ENCODE measurements at places on chromosomes 1 and 21. TPM values are rescaled to one million over a fixed set of nuclear protein-coding genes. Genes with fewer than 3 reads are reported as not detected.

Gene C8B
- total RNA-seq: not detected

Gene RHBDL2
- total RNA-seq: 2.5 TPM

Gene ARHGEF2
- 33.7 TPM for total RNA-seq

Gene ZBTB8B
- total RNA-seq: not detected

Gene LEFTY2
- total RNA-seq: not detected

Gene AKR7A3
- 0.18 TPM for total RNA-seq

Gene OLFML3
- 4.4 TPM for total RNA-seq

Gene NEXN
- 5.1 TPM for total RNA-seq

Gene FCRL2
- not detected for total RNA-seq
